ENCODE measurements at places on chromosomes 7 and 10.

GRCh38 chr10:70549962-70550458 lies 52.5 kb downstream of the PRF1 start:
- peak; percentile 64 for DNase-seq

- DNase-seq: no peak
These were observed 239.1 kb downstream of the KCNMA1 start for GRCh38 chr10:77398558-77398957.

DNA sequence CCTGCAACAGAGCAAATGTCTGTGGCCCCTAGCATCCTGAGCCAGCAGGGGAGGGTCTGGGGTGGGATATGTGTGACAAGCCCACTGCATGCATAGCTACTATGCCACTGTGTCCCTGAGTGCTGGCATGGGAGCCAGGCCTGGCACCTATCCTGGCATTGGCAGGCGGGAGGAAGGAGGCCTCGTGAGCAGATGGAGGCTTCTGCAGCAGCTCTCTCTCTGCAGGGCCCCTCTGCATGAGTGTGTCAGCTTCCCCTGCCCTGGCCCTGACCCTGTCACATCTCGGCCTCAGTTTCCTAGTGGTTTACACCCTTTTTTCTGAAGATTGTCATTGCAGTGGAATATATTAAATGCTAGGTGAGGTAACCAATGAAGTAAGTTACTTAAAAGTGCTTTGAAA lies 13.1 kb upstream of the IMPDH1 start:
- no peak for DNase-seq

- no peak for DNase-seq
These were observed 354.2 kb upstream of the TMEM229A start for GRCh38 chr7:124387056-124387455.

DNA sequence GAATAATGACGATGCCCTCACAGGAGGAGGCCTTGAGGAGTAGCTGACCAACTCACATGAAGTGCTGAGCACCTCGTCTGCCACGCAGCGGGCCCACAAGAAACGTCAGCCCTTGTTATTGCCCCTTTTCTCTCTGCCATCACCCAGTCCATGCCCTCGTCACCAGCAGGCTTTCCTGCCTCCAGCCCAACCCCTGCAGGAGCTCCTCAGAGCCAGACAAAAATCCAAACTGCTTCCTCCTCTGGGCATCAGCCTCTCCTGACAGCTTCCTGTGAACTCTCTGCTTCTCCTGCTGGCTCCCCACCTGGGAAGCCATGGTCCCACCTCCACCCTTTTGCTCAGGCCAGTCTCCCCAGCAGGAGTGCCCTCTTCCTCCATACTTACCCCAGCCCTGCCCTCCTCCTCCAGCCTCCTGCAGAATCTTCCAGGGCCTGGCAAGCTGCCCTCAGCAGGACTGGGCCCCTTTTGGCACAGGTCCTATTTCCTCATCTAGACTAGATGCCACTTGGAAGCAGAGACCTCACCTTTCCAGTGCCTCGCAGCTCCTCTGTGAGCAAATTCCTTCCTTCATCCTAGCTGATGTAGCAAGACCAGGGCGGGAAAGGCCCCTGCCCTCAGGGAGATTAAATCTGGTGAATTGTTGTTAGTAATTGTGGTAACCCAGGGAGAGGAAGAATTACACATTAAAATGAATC lies 115.1 kb downstream of the C10orf105 start:
- DNase-seq: no peak

GRCh38 chr7:47427051-47427643 lies 154.8 kb downstream of the TNS3 start:
- no peak for DNase-seq
